Endodermal cell (in vitro differentiated cells): ENCODE measurements at places on chromosomes 7 and 10. TPM values are rescaled to one million over a fixed set of nuclear protein-coding genes. Genes with fewer than 3 reads are reported as not detected.

DNA sequence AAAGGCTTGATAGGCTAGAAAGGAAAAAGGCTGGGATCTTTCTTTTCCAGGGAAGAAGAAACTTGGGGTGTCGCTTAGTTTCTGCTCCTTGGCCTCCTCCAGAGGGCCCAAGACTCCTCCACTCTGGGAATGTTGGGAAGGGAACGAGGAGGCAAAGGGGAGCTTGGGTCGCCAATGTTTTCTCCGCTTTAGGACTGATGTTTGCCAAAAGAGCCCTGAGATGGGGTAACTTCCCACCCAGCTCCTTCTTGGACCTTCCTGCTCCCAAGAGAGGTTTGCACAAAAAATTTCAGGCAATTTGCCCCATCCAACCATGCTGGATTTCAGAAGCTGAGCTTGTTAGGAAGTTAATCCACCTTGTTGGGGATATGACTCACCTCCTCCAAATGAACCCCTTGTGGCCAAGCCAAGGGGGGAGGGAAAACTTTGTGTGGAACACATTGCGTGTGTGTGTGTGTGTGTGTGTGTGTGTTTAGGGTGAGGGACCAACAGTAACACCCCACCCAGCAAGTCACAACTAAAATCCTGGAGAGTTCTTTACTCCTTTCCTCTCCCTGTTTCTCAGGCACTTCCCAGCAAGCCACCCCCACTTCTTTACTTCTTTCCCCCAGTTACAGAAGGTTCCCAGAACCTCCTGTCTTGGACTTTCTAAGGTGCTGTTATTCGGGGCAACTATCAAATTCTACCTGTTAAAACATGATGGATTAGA is 8.7 kb upstream of the HOXA2 start:
- DNase-seq: no peak

- DNase-seq: no peak
Observed at GRCh38 chr10:63711867-63712716, 190.9 kb downstream of the REEP3 start.

- DNase-seq: no peak
Observed at GRCh38 chr7:27351786-27352185, 109.2 kb downstream of the EVX1 start.

DNA sequence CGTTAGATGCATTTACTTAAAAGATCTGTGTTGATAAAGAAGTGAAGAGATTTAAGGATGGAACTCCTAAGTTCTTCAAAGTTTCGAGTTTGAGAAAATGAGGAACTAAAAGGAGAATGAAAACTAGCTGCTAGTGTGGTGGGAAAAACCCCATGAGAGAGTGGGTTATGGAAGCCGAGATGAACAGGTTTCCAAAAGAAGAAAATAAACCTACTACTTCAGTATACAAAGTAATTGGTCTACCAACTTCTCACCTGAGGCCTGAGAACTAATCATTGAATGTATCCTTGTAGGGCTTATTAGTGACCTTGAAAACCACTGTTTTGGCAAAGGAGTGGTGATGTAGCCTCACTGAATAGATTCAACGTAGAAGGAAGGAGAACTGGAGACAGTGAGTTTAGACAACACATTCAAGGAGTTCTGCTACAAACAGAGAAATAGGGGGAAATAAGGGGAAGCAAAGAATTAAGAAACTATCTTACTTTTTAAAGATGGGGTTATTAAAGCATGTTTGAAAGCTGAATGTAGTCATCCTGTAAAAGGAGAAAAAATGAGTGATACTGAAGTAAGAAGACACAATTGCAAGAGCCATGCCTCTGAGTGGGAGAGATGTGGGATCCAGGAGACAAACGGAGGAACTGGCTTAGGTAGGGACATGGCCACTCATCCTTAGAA is 50.8 kb downstream of the CH25H start:
- no peak for DNase-seq

DNA sequence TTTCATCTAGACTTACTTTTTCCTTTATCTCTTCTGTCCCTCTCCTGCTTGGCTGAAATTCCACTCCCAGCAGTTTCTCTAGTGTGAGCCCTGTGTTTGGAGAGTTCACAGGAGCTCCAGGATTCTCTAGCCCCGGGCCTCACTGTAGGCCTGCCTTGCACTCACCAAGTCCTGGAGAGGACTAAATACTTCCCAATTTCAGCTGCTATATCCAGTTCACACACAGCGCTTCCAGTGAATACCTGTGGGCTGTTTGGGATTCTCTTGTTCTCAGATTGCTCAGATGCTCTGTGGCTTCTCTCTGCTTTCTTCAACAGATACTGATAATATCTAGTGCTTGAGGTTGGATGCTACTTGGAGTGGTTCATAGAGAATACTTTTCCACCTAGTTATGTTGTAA is 46.0 kb downstream of the MINPP1 start:
- DNase-seq: no peak

- no peak for DNase-seq
Observed at GRCh38 chr7:106193661-106194060, 81.5 kb upstream of the SYPL1 start.

- DNase-seq: no peak
Observed at GRCh38 chr10:17236468-17237148, 8.6 kb downstream of the VIM start.

DNA sequence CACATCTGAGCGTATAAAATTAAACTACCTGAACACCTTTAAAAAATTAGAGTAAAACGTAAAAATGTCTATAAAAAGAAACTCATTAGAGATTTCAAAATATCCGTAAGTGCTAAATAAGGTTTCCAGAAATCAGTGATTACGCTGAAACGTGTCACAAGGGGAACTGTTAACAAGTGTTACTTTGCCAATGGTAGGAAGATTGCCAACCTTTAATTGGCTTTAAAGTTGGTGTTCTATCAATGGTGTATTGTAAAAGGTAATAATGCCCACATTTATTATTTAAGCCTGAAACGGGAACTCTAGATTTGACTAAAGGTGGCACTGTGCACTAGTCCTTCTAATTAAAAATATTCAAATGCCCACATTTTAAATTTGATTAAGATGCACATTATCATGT is 37.8 kb upstream of the HIBADH start:
- no peak for DNase-seq

- DNase-seq: no peak
Observed at GRCh38 chr7:25725451-25725850, 426.5 kb upstream of the NFE2L3 start.

- DNase-seq: no peak
Observed at GRCh38 chr10:50398381-50398780, 147.1 kb upstream of the ASAH2 start.

DNA sequence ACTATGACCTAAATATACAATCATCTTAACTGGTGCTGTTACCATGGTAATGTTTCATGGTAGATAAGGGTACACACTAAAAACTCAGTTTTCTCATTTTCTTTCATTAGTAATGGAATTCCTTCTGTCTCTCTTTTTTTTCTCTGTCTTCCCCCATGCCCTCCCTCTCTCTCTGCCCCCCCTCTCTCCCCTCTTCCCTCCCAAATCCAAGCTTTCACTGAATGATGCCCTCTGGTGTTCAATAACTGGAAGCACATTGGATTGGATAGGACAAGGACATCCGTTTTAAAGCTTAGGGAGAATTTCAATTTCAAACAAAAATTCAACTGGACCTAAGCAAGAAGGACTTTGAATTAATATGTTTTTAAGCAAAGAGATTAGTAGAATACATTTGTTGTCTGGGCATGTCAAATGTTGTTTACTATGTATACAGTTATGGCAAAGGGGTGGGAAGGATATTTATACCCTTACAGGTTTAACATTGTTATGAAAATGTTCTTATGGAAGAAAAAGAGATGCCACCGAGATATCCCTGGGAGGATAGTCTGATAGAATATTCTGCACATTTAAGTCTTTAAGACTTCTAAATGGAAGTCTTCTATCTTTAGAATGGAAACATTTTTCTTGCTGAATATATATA is 6.1 kb downstream of the CHRM2 start:
- no peak for DNase-seq

DNA sequence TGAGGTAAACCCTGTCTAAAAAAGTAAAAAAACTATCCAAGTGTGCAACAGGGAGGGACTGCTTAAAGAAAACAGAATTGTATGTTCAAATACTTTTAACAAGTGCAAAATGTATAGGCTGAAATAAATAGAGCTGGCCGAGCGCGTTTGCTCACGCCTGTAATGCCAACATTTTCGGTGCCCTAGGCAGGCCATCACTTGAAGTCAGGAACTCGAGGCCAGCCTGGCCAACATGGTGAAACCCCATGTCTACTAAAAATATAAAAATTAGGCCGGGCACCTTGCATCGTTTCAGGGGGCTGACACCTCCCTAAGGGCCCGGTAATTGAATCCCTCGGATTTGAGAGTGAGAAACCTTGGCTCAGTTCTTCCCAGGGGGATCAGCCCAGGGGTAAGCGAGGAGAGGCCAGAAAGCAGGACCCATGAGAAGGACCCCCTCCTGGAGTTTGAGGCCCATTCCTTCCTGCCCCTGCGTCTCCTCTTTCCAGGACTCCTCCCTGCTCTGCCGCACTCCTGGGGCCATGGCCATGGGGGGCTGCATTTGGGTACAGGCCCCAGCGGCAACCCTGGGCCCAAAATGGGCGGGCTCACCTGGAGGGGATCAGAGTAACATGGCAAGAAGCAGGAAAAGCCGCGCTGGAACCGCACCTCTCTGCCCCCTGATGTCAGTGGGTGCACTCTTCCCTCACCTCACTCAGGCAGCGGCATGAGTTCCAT is 75.5 kb upstream of the TMEM248 start:
- DNase-seq: peak; percentile 63

DNA sequence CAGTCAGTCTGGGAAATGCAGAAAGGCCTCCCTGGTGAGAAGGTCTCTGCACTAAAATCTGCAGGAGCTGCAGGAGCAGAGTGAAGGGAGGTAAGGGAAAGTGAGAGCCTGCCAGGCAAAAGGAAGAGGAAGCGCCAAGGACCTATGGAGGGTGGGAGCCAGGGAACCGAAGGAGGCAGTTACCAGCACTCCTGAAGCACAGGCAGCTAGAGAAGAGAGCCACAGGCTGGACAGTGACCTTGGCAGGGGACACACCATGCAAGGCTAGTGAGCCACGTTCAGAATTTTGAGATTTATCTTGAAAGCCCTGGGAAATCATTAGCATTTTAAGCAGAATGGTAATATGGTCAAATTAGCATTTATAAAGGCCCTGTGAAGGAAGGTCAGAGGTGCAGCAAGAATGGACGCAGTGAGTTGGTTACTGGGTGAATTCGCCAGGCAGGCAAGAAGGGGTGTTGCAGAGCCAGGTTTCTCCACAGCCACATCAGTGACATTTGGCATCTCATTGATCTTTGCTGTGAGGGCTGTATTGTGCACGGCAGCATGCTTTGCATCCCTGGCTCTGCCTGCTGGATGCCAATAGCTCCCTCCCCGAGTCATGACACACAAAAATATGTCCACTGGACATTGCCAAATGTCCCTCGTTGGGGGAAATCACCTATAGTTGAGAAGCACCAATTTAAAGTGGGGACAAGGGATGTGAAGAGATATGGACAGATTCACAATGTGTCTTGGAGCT is 54.7 kb upstream of the LANCL2 start:
- DNase-seq: no peak

DNA sequence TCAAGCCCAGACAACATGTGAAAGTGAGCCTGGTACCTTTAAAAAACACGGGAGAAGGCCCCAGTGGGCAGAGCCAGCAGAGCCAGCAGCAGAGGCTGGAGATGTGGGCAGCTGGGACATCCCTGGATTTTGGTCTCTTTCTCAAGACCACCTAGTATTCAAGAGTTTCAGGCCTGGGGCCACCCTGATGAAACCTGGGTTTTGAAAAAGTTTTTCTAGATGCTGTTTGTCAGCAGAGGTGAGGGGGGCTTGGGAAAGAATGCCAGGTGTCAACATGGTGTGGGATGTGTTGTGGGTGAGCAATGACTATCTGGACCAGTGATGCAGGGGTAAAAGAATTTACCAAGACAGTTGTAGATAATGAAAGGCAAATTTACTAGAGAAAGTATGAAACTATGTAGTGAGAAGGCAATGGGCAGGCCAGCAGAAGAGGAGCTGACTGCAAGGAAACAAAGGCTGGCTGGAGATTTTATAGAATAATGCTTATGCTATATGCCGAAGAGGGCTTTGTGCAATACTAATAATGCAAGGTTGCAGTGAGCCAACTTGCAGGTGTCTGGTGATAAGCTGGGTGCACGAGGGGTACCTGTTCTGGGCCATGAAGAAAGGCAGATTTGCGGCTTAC is 28.1 kb upstream of the PLEKHA1 start:
- no peak for DNase-seq

- peak; percentile 79 for DNase-seq
Observed at GRCh38 chr10:80203835-80204676, 1.3 kb downstream of the ANXA11 start.

- no peak for DNase-seq
Observed at GRCh38 chr7:76165973-76166403, 35.7 kb upstream of the SRRM3 start.

- no peak for DNase-seq
Observed at GRCh38 chr10:65017523-65017922, 1496.3 kb downstream of the REEP3 start.

GRCh38 chr10:22992075-22992474 is 64.2 kb downstream of the ARMC3 start:
- no peak for DNase-seq

DNA sequence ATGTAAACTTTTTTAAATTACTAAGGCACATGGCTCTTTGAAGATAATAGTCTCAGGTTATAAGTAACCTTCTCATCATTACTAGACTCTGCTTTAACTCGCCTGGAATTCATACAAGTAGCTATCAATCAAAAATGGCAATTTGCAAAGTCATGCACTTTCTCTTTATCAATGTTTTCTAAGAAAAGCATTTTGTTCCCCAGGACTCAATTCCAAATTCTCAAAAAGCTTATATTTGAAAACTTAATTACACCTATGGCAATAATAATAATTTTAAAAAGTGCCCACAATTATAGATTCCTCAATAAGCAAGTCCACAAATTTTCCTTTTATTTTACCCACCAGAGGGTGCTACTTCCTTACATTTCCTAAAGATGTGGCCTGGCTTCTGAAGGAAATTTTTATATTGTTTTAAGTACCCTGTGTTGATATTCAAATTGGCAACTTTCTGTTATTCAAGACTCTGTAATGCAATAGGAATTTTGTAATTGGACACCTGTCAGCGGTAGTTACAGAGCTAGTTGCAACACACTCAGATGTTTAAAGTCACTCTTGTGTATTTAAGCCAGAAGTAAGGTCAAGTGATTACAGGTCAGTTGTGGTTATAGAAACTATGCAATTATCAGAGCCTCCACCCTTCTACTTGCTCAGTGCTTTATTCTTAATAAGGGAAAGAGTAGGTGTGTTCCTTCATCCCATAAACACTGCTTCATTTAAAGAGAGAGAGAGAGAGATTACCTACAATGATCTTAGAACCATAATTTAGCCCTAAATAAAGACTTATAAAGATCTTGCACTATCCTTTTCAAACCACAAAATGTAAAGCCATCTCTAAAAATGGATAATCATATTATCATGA is 47.1 kb upstream of the HYAL4 start:
- DNase-seq: no peak

Gene IFIT1B
- total RNA-seq: not detected in 3 replicates

Gene SLC26A5
- 0.27 to 0.53 TPM (median 0.42 TPM) in 3 replicates for total RNA-seq

Gene WDR86
- 83.3 to 94.0 TPM (median 93.6 TPM) in 3 replicates for total RNA-seq

Gene HERPUD2
- 23.9 to 33.2 TPM (median 30.1 TPM) in 3 replicates for total RNA-seq

Gene PHKG1
- 0.46 to 1.5 TPM (median 0.72 TPM) in 3 replicates for total RNA-seq

Gene C7orf57
- total RNA-seq: 0.96 TPM in 1 of 3 replicates, not detected in the others

Gene PSPH
- total RNA-seq: 32.1 and 34.6 TPM in 2 replicates

Gene GRK5
- total RNA-seq: 9.1 and 9.3 TPM in 2 replicates

Gene GSDME
- 9.8 to 19.2 TPM (median 17.9 TPM) in 3 replicates for total RNA-seq

Gene SRI
- total RNA-seq: 94.7 and 105 TPM in 2 replicates

Gene ACBD7
- total RNA-seq: 1.9 to 4.8 TPM (median 3.7 TPM) in 3 replicates
